ENCODE measurements at places on chromosomes 7 and 10. TPM values are rescaled to one million over a fixed set of nuclear protein-coding genes. Genes with fewer than 3 reads are reported as not detected.

The EGFR gene
- total RNA-seq, result 0.97 TPM

The MYO1G gene
- total RNA-seq, result 0.13 TPM

The CRTAC1 gene
- 3.1 TPM for total RNA-seq

The LRGUK gene
- total RNA-seq, result 0.16 TPM

The PNLIP gene
- total RNA-seq, result not detected

The PDIA4 gene
- 232 TPM for total RNA-seq

The CDNF gene
- not detected for total RNA-seq

The ANKIB1 gene
- 21.7 TPM for total RNA-seq

The LLCFC1 gene
- not detected for total RNA-seq

The PILRA gene
- 0.06 TPM for total RNA-seq

The SH2B2 gene
- 0.97 TPM for total RNA-seq

The PLXNA4 gene
- total RNA-seq, result 7.9 TPM

The CYP3A4 gene
- total RNA-seq, result not detected

The HOXA2 gene
- total RNA-seq, result 0.49 TPM

The HABP2 gene
- total RNA-seq, result not detected

The TMEM184A gene
- total RNA-seq, result not detected

The SAMD9 gene
- 13.0 TPM for total RNA-seq

The VIPR2 gene
- not detected for total RNA-seq

The RAMP3 gene
- 0.81 TPM for total RNA-seq

The KLHDC10 gene
- total RNA-seq, result 34.6 TPM

The TUBAL3 gene
- total RNA-seq, result 0.25 TPM

The ANKRD30A gene
- total RNA-seq, result not detected

The CCDC136 gene
- 0.49 TPM for total RNA-seq

The OR6V1 gene
- not detected for total RNA-seq

The KLLN gene
- 0.16 TPM for total RNA-seq

The SLF2 gene
- total RNA-seq, result 31.5 TPM

The CADPS2 gene
- 62.1 TPM for total RNA-seq

The ZYX gene
- 18.3 TPM for total RNA-seq

The TSPAN33 gene
- total RNA-seq, result under 0.01 TPM

The MAGI2 gene
- 0.81 TPM for total RNA-seq

The MNX1 gene
- total RNA-seq, result not detected

The TWIST1 gene
- not detected for total RNA-seq

All from bladder microvascular endothelial cell (primary cell).